Activated CD8-positive, alpha-beta memory T cell treated with anti-CD3 and anti-CD28 coated beads, Interleukin-2, amount 50 U/mL, for 48 hours (primary cell): ENCODE measurements at places on chromosomes 7 and 10.

- no peak for DNase-seq
These were observed 2.1 kb downstream of the ADD3 start for GRCh38 chr10:110009736-110010475.

DNA sequence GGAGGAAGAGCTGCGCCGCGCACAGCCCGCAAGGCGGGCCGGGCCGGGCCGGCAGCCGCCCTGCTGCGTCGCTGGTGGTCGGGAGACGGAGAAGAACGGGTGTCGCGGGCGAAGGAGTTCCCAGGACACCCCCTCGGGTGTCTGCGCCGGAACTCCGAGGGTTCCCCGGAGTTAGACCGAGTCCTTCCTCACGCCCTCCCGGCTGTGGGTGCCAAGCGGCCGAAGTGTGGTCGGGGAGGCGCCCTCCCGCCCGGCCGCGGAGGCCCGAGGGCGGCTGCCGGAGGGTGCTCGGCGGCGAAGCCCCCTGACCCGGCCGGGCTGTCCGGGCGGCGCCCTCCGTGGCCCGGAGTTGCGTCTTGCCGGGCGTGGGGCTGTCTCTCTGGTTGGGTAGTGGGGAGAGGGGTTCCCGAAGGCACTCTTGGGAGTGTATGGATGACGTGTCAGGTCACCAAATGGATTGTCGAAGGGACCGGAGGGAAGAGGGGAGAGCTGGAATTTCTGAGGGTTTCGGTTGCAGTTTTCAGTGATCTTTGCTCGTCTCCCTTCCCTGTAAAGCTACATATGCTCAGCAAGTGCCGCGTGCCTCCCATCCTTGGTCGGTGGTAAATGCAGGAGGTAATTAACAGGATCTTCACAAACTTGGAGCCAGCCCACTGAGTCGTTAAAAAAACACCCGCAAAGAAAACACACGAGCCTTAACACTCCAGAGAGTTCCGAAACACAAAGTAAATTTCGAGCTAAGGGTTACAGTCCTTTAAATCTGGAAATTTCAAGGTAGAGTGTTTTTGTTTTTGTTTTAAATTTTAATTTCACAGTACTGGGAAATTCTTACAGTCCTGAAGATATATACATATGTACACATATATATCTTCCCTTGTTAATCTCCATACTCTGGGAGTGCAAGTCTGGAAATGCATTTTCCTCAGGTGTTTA is 871 bp downstream of the ST7 start:
- peak; percentile 69 for DNase-seq

- no peak for DNase-seq
These were observed 110.2 kb downstream of the MYO3A start for GRCh38 chr10:26044141-26044749.

DNA sequence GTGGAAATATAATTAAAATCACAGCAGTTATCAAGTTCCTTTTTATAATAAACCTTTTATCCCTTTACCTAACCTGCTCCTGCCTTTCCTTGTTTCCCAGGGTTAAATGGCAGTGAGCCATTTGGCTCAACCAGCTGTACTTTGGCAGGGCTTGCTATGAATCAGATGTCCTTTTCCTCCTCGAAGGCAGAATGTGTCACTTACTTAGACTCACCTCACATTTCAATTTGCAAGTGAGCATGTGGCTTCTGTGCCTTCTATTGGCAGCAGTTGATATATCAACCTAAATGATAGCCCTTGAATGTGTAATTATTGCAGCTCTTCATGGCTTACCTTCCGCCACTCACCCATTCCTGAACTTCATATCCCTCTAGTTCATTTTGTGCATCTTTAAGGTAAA is 301.7 kb downstream of the CSTF2T start:
- DNase-seq: no peak

- DNase-seq: no peak
These were observed 188.2 kb downstream of the PTPN20 start for GRCh38 chr10:47099474-47099873.

GRCh38 chr7:70612811-70613210 is 519.1 kb upstream of the GALNT17 start:
- no peak for DNase-seq

GRCh38 chr7:113764401-113765035 is 154.3 kb downstream of the PPP1R3A start:
- no peak for DNase-seq

GRCh38 chr7:35498416-35498815 is 196.5 kb downstream of the HERPUD2 start:
- DNase-seq: no peak

GRCh38 chr7:134210976-134211663 is 84.0 kb downstream of the LRGUK start:
- DNase-seq: no peak

DNA sequence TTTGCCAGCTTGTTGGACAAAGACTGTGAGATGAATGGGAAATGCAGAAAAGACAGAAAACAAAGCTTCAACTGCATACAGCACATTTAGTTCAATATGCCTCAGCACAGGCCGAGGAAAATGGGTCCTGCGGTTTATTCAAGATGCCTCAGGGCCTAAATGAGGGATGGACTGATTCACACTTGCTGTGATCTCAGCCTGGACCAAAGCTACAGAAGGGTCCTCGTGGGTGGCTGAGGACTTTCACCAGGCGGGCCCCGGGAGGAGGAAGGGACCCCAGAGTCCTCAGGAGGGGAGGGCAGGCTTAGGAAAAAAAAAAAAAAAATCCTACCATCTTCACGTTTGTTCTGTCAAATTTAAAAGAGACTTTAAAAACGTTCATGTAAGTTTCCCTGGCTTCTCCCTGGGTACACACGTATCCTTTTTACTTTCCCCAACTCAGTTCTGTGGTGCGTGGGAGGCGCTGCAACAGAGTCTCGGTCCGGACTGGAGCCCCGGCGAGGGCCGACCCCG is 624 bp upstream of the ZNF783 start:
- DNase-seq: no peak

DNA sequence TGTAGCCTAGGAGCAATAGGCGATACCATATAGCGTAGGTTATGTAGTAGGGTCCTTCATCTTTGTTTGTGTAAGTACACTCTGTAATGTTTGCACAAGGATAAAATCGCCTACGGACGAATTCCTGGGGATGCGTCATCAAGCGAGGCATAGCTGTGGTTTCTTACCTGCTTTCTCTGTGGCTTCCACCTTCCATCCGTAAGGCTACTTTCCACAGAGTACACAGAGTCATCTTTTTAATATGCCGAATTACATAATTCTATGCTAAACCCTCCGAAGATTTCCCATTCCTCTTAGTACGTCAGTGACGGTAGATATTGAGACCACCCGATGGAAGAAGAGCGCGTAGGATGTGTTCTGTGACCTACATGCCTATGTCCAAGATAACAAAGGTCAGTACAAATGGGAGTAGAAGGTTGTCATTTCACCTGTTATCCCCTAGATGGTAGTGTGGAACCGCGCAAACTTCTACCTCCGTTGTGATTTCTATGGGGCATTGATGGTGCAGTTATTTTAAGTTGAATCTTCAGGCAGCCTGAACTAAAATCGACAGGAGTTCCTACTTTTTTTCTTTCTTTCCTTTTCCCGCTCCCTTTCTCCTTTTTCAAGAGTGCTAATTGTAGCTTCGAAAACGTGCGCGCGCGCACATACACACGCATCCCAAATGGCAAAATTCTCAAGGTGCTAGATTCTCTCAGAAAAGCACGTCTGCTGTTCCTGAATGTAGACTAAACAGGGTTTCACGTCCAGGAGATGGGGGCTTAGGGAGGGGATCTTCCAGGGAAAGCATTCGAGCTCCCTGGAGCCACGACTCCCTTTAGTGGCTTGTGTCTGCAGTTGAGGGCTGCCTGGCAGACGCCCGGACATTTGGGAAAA is 111.7 kb upstream of the MBL2 start:
- no peak for DNase-seq

DNA sequence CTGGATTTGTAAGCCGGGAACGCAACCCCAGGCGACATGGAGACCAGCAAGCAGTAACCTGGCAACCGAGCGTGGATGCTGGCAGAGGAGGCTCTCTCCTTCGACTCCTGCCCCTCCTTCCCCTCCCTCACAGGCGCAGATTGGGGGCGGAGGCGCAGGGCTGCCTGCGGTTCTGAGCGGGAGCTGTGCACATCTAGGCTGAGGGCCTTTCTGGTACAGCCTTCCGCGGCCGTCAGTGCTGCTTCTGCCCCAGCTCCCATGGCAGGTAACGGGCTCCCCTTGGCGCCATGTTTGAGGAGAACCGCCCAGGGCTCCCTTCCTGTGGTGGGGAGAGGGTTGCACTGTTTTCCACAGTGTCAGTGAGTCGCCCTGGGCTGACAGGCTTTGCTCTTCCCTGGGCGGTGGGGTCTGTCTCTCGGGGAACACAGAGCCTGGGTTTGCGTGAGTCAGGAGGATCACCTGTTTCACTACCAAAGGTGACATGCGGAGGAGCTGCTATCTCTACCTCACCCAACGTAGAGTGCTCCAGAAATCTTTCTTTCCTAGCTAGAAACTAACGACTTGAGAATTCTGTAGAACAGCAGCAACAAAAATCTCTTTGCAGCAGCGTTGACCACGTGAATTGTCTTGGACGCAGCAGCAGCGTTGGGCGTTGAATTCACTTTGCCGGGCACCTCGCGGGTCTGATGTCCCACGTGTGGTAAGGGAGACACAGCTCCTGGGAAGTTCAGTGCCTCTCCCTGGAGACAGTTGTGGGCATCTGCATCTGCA is 154.8 kb upstream of the COBL start:
- DNase-seq: no peak

DNA sequence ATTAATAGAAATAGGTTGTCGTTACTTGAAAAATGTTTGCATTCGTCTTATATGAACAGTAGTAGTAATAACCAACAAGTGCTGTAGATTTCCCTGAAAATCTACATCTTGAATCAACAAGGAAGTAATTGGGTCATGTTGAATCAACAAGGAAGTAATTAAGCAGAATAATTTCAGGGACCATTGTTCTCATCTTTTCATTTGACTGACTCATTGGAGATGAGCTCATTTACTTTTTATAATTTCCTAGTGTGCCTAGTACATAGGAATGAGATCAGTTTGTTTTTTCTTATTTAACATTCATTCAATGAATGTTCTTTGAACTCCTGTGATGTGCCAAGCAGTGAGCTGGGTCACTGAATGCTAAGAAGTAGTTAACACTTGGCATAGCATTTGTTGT is 8.2 kb downstream of the CLDN12 start:
- no peak for DNase-seq

- DNase-seq: no peak
These were observed 27.2 kb downstream of the ANKRD16 start for GRCh38 chr10:5862360-5862961.

DNA sequence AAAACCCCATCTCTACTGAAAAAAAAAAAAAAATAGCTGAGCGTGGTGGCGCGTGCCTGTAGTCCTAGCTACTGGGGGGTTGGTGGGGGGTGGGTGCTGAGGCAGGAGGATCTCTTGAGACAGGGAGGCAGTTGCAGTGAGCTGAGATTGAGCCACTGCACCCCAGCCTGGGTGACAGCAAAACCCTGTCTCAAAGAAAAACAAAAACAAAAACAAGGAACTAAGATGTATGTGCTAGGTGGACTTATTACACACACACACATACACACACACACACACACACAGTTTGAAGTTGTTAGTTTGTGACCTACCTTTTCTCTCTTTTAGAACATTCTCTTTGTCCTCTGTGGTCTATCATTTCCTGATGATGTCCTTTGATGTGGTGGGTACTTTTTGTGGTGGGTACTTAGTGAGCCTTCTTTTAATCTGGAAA is 53.5 kb downstream of the EXOC6 start:
- no peak for DNase-seq

GRCh38 chr10:113644185-113645120 is 19.4 kb downstream of the NRAP start:
- DNase-seq: no peak

DNA sequence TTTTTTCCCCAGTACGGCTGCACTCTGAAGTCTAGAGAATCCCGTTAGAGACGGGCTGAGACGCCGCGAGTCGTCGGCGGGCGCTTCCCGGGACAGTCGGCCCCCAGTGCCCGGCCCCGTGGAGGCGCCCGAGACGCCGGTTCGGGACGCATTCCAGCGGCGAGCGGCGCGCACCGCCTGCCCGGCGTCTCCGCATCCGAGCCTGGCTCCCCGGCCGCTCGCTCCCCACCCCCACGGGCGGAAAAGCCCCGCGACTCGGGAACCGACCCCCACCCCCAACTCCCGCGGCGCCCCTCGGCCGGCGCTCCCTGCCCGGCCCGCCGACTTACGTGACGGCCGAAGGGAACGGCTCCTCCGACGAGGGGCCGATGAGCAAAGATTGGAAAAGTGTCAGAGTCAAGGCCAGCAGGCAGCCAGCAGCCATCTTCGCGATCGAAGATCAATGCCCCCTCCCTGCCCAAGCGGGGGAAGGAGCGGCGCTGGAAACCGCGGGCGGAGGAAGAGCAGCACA is 486 bp downstream of the CACNA2D1 start:
- DNase-seq: peak; percentile 51

GRCh38 chr10:116688741-116689495 is 53.4 kb downstream of the HSPA12A start:
- no peak for DNase-seq

DNA sequence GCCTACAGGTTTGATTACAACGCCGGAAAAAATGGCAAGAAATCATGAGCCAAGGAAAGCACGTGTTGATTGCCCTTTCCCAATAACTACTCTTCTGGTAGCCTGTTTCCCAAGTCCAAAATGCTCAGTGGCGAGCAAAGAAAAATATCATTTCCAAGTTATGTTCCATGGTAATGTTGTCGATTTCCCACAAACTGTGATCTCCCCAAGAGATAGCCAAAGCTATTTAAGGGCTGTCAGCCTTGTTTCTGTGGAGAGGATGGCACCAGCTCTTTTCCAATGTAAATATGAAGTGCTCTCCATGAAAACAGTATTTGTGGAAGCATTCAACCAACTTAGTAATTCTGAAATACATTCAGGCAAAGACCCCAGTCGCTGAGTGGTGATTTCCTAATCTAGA is 232.5 kb upstream of the AOAH start:
- no peak for DNase-seq

DNA sequence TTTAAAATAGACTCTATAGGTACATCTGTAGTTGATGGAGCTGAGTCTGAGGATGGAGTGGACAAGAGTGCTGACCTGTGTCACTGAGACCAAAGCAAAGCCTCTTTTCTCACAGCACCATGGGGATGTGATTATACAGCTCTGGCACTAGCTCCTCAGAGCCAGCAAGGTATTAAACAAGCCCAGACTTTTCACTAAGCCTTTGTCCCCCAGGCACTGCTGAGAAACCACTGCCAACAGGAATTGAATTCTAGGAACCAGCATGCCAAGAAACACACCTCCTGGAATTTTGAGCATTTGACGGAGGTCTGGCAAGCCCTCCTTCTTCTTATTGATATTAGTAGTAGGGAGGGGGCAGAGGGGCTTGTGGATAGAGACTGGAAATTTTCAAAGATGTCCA is 147.0 kb downstream of the C1GALT1 start:
- no peak for DNase-seq

DNA sequence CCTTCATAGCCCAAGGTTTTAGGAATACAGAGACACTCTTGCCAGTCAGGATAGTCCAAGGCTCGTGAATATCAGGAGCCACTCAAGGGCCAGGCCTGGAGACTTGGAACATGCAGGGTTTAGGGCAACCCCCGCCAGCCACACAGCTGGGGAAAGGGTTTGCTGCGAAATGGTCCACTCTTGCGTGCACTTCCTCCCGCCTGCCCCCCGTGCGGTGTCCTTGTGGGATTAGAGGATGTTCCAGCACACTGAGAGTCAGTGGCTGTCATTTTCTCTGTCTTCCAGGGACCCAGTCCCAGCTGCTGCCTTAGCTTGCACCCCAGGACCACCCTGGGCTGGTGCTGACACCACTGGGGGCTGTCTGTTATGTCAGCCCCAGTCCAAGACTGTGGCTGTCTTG is 38.5 kb downstream of the POR start:
- no peak for DNase-seq
